ENCODE measurements at places on chromosomes 12 and 14.

DNA sequence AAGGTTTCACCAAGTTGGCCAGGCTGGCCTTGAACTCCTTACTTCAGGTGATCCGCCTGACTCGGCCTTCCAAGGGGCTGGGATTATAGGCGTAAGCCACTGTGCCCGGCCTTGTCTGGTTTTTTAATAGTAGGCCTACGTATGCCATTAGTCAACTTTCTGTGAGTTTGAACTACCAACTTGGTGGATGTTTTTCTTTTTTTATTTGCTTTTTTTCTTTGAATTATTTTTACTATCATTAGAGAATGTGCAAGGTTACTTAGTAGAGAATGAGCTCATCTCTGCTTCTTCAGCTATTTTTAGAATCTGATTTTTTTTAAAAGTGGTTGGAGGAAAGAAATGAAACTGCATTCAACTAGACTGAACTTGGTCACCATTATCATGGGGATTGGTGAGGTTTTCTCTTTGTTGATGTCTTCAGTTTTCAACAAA is 51.4 kb downstream of the HMGA2 start:
- DNase-seq: peak; percentile 18

- no peak for DNase-seq
Measured at GRCh38 chr12:59131462-59131861, 211.2 kb upstream of the LRIG3 start.

DNA sequence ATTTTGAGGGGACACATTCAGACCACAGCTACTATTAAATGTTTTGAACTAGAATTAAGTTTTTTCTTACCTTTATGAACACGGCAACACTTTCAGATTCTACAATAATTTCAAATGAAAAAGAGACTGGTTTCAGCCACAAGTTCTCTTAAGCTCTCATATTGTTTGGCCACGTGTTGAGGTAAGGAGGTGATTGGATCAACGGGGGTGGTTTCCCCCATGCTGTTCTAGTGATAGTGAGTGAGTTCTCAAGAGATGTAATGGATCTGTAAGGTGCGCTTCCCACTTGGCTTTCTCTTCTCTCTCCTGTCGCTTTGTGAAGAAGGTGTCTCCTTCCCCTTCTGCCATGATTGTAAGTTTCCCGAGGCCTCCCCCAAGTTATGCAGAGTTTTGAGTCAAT is 48.9 kb upstream of the DYRK2 start:
- DNase-seq: no peak

- DNase-seq: peak; percentile 33
Measured at GRCh38 chr14:92997343-92998061, 74.6 kb downstream of the CHGA start.
